ENCODE measurements at places on chromosomes 16 and 17.

GRCh38 chr16:69190046-69190588 is 3.2 kb downstream of the SNTB2 start:
- DNase-seq: no peak

GRCh38 chr17:46949291-46950174 is 26.6 kb downstream of the GOSR2 start:
- no peak for DNase-seq

- DNase-seq: no peak
Observed at GRCh38 chr17:63039342-63039741, 73.3 kb downstream of the TANC2 start.

- no peak for DNase-seq
Observed at GRCh38 chr17:4232168-4232813, 31.5 kb downstream of the ANKFY1 start.

GRCh38 chr16:27319257-27319965 is 5.6 kb downstream of the IL4R start:
- DNase-seq: no peak

DNA sequence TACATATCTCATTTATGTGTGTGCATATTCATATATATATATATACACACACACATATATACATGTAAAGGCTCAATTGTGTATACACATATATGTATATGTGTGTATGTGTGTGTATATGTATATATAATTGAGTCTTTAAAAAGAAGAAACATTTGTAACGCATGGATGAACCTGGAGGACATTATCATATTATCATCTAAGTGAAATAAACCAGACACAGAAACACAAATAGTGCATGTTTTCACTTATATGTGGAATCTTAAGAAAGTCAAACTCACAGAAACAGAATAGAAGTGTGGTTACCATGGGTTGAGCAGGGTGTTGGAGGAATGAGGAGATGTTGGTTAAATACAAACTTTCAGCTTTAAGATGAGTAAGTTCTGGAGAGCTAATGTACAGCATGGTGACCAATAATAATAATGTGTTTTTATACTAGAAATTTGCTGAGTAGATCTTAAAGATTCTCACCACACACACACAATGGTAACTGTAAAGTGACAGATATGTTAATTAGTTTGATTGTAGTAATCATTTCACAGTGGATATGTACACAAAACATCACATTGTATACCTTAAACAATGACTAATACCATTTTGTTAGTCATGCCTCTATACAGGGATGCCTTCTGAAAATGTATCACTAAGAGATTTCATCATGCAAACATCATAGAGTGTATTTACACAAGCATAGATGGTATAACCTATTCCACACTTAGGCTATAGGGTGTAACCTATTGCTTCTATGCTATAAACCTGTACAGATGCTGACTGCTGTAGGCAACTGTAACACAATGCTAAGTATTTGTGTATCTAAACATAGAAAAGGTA is 132.6 kb upstream of the CACNG5 start:
- no peak for DNase-seq

DNA sequence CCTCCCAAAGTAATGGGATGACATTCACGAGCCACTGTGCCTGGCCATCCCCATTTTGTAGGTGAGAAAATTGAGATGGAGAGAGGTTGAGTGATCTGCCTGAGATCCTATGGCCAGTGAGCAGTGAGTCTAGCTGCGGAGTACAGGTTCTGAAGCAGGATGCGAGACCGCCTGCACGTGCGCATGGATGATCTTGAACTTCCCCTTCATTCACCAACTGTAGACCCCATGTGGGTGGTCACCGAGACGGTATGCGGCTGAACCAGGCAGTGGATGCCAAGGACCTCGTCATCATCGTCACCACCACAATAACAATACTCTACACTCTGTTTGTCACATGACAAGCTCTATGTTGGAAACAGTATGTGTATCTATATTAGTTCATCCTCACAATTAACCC is 6.2 kb upstream of the SPNS3 start:
- DNase-seq: no peak

DNA sequence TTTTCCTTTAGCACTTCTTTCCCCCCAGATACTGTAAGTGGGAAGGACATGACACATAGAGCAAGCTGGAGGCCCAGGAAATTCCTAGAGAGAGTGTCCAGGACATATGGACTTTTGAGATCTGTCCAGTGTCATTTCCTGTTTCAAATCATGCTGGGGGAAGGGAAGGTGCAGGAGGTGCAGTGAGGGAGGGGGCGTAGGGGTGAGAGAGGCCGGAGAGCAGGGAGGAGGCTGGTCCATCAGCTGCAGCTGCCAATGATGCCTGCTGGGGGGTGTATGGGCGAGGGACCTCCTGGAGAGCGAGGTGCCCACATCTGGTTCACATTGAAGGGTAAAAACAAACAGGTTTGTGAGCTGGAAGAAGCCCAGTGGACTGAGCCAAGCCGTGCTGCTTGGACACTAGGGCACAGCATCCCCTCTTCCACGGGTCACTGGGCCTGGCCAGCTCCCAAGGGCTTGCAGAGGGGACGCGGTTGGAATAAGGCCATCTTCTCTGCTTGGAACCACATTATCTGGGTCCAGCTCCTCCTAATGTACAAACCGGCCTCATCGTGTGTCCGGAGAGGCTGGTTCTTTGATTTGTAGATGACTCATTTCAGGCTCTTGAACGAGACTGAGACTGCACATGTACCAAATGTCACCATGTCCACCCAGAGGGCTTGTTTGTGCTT is 70.4 kb upstream of the SMURF2 start:
- DNase-seq: no peak

DNA sequence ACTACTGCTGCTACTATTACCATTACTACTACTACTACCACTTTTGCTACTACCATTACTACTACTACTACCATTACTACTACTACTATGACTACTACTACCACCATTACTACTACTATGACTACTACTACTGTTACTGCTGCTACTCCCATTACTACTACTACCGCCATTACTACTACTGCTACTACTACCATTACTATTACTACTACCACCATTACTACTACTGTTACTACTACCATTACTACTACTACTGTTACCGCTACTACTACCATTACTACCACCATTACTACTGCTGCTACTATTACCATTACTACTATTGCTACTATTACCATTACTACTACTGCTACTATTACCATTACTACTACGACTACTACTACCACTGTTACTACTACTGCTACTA is 209.1 kb downstream of the IRF8 start:
- no peak for DNase-seq

GRCh38 chr17:29155227-29155965 is 24.8 kb downstream of the MYO18A start:
- peak; percentile 87 for DNase-seq

GRCh38 chr16:78333808-78334207 is 234.4 kb downstream of the WWOX start:
- DNase-seq: no peak

DNA sequence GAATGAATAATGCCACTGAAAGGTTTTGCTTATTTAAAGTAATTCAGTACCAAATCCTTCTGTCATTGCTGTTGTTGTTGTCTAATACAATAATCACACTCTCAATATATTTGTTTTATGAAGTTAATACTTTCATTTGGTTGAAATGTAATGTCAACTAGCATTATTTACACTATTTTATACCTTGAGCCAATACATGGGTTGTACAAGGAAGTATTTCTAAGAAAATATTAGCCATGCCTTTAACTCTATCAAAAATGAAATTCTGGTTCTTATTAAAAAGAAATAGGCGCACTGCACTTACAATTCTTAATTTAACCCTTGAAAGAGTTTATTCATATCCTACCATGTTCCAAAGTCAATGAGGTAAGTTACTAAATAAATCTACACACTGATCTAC is 17.6 kb upstream of the ABCA10 start:
- DNase-seq: no peak

DNA sequence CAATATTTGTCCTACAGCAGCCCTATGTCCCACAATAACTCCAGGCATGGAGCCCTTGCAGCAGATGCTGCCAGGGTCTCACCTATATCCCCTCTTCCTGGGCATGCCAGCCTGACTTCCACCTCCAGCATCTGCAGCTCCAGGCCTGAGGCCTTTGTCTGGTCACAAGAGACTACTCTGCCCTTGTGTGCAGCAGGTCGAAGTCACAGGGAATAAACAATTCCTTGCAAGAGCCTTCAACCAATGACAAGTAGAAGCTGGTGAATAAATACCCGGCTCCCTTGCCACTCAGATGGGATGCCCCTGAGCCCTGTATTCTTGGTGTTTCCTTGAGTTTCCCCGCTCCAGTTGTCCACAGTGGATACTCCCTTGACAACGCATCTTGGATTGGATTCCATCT is 23.0 kb downstream of the CES1 start:
- no peak for DNase-seq

DNA sequence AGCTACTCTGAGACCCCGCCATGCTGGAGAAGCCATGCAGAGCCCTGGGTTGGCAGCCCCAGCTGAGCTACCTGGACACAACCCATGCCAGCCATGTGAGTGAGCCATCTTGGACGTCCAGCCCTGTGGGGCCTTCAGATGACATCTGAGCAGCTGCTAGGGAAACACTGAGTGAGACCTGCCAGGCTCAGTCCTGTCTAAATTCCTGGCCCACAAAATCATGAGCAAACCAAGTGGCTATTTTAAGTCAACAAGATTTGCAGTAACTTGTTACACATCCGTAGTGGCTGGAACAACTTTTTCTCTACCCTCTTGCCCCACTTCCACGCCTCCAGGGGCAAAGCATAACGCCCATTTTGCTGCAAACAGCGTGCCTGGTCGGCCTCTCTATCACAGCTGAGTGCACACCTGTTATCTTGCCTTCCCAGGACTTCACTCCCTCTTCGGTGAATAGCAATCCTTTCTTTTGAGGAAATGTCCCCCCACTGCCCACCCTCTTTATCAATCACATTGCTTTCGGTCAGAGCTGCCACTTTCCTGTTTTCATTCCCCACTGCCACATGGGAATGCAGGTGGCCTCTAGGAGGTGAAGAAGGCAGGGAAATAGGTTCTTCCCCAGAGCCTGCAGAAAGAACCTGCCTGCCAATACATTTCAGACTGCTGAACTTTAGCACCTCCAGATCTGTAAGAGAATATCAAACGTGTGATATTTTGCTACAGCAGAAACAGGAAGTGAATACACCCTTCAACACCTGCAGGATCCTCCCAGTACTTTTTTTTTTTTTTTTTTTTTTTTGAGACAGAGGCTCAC is 7.4 kb upstream of the SCIMP start:
- no peak for DNase-seq

GRCh38 chr17:19762515-19762961 is 14.4 kb upstream of the ALDH3A1 start:
- peak; percentile 81 for DNase-seq

DNA sequence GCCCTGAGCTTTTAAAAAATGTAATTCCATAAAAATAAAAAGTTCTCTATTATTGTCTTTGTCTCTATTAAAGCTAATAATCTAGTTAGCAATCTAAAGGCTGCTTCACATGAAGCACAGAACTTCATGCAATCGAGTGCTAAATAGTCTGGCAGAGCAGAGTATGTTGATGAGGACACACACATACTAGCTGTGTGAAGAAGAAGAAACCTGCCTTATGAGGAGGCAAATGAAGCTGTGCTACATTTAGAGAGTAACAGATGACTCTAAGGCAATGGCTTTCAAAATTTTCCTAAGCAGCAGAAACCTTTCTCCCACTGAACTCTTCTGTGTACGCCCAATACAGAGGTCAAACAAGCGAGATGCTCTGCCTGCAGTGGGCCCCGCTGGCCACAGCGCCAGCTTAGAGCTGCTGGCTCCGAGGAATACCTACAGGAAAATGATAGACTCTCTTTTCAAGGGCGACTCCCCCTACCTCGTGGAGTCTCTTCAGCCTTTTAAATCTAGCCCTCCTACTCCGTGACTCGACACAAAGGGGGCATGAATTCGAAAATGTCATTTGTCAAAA is 39.2 kb downstream of the GNA13 start:
- DNase-seq: no peak

DNA sequence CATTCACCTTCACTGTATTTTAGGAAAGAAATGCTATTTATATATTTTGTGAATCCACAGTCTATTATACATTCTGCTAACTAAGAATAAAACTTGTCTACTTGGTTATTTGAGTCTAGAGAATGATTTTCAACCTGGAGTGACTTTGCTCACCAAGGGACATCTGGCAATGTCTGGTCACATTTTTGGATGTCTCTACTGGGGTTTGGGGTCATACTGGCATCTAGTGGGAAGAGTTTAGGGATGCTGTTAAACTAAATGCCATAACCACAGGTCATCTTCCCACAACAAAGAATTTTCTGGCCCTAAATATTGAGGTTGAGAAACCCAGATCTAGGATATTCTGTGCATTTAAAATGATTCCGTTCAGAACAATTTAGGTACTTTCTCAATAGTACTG is 26.0 kb downstream of the KCNJ16 start:
- DNase-seq: no peak

DNA sequence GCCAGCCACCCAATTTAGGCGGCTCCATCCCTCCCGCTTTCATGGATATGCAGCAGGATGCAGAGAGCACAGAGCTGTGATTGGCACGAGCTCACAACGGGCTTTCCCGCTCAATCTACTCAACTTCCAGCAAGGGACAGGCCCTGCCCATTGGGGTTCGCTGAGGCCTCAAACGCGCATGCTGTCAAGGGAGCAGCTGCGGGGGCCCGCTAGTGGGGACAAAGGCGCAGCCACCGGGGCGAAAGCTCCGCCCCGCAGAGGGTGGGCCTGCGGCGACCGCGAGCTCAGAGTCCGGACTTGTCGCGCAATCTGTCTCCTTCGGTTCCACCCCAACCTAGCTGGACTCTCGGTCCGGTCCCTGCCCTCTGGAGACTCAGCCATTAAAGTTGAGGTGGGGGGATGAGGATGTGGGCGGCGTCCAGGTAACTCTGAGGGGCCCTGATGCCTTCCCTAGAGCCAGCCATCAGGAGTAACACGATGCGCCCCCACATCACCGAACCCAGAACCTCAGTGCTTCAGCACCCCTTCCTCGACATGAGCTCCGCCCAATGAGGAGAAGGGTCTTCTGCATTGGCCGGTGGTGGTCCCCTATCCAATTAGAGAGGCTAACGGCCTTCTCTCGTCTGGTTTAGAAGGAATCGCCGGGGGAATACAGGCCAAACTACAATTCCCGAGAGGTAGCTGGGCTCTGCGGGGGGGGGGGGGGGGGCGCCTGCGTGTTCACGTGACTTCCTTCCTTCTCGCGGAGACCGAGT is 489 bp upstream of the NFATC3 start:
- DNase-seq: peak; percentile 88

- DNase-seq: peak; percentile 52
Observed at GRCh38 chr17:27408891-27409290, 47.4 kb upstream of the KSR1 start.

- no peak for DNase-seq
Observed at GRCh38 chr16:87438611-87438985, 46.5 kb downstream of the MAP1LC3B start.

DNA sequence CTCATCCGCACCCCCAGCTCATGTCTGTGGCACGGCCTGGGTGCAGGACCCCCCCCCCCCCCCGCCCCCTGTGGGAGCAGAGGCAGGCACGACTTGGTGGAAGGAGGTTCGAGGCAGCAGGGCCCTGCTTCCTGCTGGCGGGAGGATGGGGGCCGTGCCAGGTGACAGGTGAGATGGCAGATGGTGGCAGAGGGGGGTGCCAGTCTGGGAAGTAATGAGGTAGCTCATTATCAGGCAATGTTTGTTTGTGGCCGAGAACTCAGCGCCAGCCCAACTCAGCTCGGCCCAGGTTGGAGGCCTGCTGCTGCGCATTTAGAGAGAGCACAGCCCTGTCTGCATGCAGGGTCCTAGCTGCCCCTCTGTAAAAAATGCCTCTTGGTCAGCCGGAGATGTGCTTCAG is 40.1 kb upstream of the JPH3 start:
- no peak for DNase-seq

- no peak for DNase-seq
Observed at GRCh38 chr16:72791786-72792185, 256.1 kb downstream of the ZFHX3 start.

- DNase-seq: peak; percentile 31
Observed at GRCh38 chr17:50793007-50793406, 25.7 kb upstream of the ANKRD40CL start.

All from suppressor macrophage (primary cell).